Activated CD4-positive, alpha-beta T cell treated with anti-CD3 and anti-CD28 coated beads for 24 hours (primary cell): ENCODE measurements at places on chromosomes 16 and 17.

- DNase-seq, result no peak
Observed at GRCh38 chr17:34654881-34655276, 75.5 kb downstream of the TMEM132E start.

- DNase-seq, result no peak
Observed at GRCh38 chr16:67666032-67666551, 458 bp downstream of the ENKD1 start.

DNA sequence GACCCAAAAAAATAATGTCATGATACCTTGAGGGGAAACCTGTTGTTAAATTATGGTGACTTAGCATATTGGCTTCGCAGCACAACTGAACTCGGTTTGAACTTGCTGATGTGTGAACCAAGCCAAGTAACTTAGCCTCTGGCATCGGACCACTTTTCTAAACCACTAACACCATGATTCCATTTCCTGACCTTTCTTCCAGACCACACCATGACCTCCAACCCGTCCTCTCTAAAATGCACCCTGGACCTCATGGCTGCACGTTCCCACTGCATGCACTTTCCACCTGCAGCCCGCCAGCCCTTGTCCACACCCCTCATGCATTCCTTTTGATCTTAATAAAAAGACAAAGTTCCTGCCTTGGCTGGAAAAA is 29.3 kb downstream of the DYNLRB2 start:
- no peak for DNase-seq

- DNase-seq, result no peak
Observed at GRCh38 chr17:74227271-74228080, 14.1 kb downstream of the TTYH2 start.

DNA sequence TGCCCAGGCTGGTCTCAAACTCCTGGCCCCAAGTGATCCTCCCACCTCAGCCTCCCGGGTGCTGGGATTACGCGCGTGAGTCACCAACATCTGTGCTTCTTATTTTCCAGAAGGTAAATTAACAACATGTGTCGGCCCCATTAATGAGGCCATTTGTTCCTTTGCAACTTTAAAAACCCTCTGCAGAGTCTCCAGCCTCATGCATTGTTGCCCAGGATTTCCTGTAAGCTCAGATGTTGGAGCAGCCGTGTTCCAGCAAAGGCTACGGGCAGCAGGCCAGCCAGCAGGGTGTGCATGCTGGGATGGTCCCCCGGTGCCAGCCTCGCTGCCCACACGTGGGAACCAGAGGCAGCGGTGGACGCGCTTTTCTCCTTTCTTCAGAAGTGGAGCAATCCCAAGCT is 19.1 kb upstream of the HEXD start:
- no peak for DNase-seq

- no peak for DNase-seq
Observed at GRCh38 chr16:30447512-30448226, 2.0 kb upstream of the SEPHS2 start.

DNA sequence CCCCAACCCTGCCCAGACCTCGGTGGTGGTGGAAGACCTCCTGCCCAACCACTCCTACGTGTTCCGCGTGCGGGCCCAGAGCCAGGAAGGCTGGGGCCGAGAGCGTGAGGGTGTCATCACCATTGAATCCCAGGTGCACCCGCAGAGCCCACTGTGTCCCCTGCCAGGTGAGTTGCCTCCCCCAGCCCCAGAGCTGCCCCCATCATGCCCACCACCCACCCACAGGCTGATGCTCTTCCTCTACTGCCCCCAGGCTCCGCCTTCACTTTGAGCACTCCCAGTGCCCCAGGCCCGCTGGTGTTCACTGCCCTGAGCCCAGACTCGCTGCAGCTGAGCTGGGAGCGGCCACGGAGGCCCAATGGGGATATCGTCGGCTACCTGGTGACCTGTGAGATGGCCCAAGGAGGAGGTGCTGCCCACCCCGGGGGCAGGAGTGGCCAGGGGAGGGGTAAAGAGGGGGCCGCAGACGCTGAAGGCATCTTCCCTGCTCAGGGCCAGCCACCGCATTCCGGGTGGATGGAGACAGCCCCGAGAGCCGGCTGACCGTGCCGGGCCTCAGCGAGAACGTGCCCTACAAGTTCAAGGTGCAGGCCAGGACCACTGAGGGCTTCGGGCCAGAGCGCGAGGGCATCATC is 8.4 kb downstream of the GALK1 start:
- DNase-seq, result no peak

DNA sequence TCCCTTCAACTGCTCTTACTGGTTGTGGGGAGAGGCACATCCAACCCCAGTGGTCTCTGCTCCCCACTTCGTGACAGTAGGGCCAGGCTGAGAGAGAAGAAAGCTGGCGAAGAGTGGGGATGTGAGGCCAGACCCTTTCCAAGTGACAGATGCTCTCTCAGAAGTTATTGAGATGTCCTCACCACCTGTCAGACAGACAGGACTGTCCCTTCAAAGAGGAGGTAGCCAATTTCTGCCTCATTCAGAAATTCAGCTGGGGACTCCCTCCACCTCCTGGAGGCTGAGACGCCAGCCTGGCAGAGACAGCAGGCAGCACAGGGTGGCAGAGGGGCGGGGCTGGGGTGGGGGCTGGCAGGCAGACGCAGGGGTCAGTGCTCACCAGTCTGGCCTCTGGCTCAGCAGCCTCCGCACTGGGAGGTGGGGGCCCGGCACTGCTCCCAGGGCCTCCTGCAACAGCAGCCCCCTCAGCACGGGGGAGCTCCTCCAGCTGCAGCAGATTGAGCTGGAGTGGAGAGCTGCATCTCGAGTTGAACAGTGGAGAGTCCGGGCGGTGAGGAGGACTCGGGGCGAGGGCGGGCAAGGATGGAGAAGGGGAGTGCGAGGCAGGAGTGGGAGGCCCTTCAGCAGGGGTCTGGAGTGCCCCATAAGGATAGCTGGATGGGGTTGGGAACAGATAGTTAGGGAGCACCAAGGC is 9.2 kb downstream of the PER1 start:
- no peak for DNase-seq
